ENCODE measurements at places on chromosomes 7 and 10.

- DNase-seq = no peak
Observed at GRCh38 chr10:79071396-79071923, 2.7 kb downstream of the ZMIZ1 start.

GRCh38 chr10:48383393-48383792 lies 76.9 kb downstream of the MAPK8 start:
- DNase-seq = no peak

DNA sequence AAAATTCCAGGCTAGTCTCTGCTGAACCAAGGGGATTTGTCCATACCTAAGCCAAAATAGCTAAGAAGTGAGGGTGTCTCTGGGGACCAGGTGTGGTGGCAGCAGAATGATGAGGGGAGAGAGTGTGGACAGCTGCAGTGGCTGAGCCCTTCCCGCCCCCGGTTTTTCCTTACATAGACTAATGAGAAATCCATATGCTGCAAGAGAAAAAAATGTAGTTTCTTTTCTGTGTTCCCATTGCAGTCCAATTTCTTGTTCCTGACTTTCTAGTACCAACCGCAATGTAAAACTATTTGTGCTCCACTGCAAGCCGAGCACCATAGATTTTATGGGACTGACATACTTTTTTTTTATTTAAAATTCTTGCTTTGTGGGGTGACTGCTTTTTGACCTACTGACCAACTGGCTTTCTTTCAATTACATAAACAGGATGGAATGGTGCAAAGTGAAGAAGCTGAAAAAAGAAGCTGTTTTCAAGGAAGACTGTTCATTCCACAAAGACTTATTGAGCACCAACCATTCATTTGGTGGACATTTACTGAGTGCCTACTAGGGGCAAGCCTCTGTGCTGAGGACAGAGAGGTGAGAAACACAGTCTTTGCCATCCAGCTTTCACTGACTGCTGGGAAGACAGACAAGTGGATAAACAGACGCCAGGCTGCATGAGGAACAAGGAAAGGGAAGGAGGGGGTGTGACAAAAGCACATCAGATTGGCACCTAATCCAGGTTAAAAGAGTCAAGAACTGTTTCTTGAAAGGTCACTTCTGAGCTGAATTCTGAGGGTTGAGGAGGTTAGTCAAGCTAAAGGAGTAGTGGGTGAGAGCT lies 9.8 kb downstream of the CEP41 start:
- DNase-seq = no peak

- peak; percentile 67 for DNase-seq
Observed at GRCh38 chr10:103598654-103599115, 105.2 kb downstream of the NEURL1 start.

DNA sequence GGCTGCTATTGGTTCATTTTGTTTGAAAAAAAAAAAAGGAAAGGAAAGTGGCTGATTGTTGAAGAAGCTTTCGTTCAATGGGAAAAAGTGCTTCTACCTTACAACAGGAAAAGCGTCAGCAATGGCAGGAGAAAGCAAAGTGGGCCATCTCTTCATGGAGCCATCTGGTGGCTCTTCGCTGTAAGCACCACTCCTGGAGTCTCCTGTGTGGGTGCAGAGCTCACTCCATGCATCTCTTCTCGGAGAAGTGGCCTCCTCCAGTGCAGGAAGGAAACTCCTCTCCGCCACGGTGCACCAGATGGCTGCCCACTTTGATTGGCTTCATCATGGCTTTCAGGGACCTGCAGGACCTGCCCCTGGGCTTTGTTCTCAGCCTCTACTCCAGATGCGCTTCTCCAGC lies 250.9 kb downstream of the PTEN start:
- no peak for DNase-seq

GRCh38 chr7:101163279-101164070 lies 1.9 kb downstream of the VGF start:
- no peak for DNase-seq

DNA sequence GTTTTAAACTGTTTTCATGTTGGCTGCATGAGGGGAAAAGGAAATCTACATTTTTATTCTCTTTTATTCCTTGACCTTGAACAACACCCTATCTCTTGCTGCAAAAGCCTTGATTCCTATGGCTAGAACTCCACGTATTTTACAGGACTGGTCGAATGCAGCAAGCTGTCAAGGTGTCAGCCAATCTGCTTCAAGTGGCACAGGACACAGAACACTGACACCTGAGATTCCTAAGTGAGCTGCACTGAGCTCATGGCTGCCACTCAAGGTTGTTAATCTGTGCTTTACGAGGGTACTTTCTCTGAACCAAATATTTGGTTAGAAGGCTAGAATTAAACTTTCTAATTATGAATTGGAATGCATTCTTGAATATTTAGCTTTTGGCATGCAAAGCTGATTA lies 349.7 kb upstream of the COBL start:
- no peak for DNase-seq

- no peak for DNase-seq
Observed at GRCh38 chr10:5553400-5554170, 28.8 kb downstream of the CALML3 start.

- DNase-seq = no peak
Observed at GRCh38 chr10:33749790-33750189, 415.3 kb upstream of the NRP1 start.

DNA sequence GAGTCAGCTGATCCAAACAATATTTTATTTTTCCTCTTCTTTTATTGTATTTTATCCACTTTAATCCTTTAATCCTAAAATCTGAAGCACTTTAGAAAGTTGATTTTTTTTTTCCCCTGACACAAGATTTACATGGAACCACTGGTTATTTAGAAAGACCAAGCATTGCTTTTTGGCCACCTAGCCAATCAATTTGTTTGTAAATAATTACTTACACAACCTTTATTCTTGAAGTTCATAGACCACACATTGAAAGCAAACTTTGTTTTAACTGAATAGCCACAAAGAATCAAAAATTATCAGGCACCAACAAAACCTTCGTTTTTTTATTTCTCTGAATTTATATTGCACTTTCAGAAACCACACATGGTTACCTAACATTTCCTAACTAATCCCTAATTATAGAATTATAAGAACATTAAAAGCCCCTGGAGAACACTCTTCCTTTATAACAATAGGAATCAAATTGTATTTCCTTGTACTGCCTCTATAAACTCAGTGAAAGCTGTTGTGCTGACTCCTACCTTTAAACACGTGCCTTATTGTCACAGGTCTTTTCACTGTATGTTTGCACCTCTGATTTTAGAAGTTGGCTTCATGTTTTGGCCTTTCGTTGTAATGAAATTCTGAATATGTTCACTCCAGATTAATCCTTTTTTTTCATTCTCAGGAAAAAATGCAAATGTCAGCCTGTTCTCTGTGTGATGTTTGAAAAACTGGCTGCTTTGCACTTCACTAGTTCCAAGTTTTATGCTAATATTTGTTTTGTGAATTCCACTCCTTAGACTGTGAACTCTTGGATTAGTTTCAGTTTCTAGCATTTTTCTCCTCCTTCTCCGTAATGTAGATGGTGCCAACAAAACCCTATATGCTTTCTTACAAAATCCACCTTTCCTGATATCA lies 1511.9 kb downstream of the REEP3 start:
- no peak for DNase-seq

DNA sequence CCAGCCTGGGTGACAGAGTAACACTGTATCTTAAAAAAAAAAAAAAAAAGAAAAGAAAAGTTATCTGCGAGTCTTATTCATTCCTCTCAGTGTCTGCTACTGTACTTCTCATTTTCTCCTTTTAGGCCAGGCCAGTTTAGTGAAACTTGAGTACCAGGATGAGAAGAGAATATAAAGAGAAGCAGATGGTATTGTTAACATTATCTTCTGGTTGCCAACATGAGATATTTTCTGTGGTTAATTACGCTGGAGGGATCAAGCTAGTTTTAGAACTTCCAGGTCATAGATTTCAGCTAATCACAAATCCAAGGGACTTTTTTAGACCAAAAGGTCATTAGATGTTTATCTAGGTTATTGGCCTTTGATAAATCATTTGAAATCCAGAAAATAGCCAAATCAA lies 252.6 kb upstream of the SMIM30 start:
- no peak for DNase-seq

GRCh38 chr7:148607151-148607661 lies 16.6 kb downstream of the C7orf33 start:
- no peak for DNase-seq

DNA sequence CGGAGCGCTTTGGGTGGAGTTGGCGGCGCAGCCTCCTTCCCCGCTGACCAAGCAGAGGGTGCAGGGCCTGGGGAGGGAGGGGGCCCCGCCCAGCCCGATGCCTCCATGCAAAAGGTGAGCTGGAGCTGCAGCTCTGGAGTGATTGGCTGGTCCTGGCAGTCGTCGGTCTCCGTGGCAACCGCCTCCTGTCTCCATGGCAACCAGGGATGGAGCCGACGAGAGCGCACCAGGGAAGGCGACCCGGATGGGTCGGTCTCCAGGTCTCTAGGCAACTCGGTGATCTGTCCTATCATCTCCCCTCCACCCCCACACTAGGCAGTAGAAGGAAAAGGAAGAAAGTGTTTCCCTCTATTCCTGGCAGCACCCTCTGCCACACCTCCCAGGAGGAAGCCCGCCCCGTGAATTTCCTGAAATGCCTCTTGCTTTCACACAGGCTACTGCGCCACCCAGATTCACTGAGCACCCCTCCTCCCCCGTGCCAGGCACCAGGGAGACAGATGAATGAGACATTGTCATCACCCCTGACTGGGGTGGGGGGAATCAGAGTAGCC lies 647 bp upstream of the NACAD start:
- peak; percentile 65 for DNase-seq

- DNase-seq = no peak
Observed at GRCh38 chr7:74464931-74465886, 11.5 kb downstream of the GTF2IRD1 start.

GRCh38 chr7:36630112-36630650 lies 94.1 kb downstream of the AOAH start:
- no peak for DNase-seq

DNA sequence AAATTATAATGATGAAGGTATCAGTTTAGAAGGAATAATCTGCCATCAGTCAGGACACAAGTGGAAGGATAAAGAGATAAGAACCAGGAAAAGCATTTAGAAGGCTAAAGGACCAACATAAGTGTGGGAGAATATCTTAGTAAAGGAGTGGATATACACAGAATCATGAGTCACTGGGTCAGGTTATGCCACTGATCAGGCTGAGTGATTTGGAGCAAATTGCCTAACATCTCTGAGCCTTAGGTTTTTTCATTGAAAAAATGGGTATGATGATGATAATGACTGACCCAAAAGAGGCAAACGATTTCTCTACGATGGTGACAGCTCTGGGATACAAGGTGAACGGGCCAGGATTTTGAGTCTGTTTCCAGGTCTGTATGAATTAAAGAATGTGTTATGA lies 2.8 kb upstream of the CUL1 start:
- no peak for DNase-seq

GRCh38 chr10:34681933-34682332 lies 133.2 kb downstream of the PARD3 start:
- DNase-seq = no peak

- DNase-seq = no peak
Observed at GRCh38 chr10:77087366-77087765, 550.2 kb downstream of the KCNMA1 start.

DNA sequence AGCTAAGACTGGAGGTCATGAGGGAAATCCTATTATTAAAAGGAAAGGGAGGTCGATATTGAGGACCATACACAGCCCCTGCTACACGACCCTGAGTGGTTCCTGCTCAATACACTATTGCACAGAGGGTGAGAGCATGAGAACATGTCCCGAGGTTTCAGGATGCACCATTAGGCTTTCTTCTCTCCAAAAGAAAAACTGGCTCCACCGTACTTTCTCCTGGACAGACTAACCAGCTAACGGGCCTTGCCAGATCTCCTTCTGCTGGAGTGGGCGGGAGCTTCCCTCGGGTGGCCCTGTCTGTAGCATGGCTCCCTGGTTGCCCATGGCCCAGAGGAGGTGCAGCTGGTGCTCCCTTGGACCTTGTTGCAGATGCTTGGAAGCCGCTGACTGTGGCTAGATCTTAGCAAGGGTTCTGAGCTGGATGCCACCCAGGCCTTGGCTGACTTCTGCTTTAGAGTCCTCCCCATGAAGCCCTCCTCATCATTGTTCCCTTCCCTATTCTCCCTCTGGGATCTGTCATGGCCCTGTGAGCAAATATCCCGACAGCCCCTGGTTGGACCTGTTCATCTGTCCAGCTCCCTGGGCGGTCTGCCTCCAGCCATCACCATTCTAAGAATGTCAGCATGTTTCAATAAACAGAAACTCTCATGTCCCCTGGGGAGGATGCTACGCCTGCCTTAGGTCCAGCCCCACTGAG lies 52.9 kb upstream of the SHH start:
- no peak for DNase-seq

DNA sequence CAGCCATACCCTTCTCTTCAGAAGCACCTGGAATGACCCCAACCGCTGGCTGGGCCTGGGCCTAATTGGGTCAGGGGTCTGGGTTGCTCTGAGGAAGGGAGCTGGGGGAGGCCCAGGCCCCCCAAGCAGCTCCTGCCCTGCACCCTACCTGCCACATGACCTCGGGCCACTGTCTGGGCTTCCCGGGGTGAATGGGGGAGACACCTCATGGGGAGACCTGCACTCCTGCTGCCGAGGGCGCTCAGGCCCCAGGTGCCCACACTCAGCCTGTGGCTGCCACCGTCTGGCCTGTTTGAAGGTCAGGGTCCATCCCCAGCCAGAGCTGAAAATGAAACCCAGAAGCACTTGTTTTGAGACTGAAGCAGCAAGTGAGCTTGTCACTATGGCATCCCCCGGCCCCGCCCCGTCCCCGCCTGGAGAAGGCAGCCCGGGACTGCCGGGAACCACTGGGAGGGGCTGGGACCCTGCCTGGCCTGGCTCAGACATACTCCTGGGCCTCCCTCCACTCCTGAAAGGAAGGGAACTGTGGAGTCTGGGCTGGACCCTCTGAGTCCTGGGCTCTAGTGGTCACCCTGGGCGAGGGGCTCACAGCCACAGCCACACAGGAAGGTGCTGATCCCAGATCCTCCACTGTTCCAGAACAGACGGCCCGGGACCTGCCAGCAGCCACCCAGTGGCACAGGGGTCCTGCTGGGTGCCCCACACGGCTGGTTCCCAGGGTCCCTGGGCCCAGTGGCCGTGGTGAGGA lies 7.4 kb upstream of the MICALL2 start:
- peak; percentile 62 for DNase-seq

- DNase-seq = no peak
Observed at GRCh38 chr7:17792075-17792936, 148.0 kb downstream of the SNX13 start.

DNA sequence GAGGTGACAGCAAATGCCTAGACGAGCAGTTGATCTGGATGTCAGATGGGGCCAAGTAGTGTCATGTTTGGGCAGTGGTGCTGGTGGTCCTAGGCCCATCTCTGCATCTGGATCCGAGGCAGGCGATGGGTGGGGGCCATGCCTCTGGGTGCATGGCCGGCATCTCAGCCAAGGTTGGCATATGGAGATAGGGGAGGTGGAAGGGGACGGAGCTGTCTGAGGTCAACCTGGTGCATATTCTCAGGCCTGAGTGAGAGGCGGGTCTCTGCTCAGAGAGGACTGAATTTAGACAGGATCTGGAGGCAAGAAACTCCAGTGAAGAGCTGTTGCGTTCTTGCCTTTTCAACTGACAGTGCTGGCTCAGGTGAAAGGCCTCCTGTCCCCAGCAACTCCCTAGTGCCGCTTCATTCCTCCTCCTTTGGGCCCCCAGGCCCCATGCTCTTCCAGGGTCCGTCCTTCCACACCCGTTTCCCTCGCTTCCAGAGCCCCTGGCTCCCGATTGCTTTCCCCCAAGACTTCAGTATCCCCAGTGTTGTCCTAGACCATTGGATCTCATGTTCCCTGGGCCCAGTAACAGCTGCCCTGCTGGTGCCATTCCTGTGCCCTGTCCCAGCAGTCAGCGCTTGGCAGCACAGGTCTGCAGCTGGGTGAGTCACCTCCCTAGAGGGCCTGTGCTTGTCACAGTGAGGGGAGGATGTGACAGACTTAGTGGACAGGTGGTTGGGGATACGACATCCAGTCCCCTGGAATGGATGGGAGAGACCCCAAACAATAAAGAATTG lies 32.6 kb downstream of the GBX1 start:
- no peak for DNase-seq

All from uterus (tissue), 4 donors.